ENCODE measurements at places on chromosomes 7 and 10.
A peak's percentile ranks its signal among the peaks of the same experiment; 100 is the strongest.

DNA sequence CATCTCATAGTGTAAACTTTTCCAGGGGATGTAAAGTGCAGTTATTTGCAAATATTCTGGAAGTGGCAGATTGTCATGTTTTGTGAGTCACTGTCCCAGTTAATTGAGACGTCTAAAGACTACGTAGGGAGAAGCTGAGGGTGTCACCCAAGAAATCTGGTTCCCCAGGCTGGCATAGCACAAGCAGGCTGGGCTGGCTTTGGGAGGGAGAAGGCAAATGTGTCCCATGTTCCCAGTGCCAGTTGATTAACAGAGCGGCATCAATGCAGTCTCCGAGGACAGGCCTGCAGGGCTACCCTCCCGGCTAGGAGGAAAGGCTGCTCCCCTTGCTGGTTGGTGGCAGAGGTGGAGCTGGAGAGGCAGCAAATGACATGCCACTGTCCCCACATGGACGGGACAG, 388.3 kb upstream of the MKI67 start:
- DNase-seq, result no peak

DNA sequence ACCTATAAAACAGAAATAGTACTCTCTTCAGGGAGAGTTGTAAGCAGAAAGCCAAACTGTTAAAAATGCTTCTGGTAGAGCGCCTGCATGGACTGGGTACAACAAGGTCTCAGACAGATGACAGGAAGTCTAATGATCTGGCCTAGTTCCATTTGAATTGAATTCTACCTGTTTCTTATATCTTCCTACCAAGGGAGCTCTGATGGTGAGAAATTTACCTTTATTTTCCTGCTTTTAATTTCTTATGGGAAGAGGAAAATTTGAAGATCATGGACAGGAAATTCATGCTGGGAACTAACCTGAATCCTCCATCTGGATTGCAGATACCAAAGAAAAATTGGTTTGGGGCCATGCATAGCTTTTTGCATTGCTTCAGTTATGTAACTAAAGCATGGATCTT, 63.3 kb downstream of the BMPER start:
- no peak for DNase-seq

GRCh38 chr7:5704534-5704922, 76.9 kb downstream of the RNF216 start:
- DNase-seq, result peak; percentile 82

DNA sequence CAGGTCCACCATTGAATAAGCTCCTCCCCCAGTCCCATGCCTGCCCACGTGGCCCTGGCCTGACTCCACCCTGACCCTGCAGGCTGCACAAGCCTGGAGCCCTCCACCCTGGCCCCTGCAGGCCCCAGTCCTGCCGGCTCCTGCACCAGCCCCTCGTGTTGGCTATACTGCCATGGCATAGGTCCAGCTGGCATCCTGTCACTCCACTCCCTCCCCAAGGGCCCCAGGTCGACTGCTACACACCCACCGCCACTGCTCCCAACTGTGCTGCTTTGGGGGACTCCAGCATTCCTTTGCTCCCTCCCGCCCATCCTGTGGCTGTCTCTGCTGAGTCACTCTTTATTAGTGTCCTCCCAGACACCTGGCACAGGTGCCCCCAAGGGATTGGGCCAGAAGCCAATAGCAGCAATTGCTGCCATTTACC, 32.4 kb upstream of the HSPA12A start:
- DNase-seq, result no peak

- DNase-seq, result no peak
Measured at GRCh38 chr7:151289891-151290290, 41.4 kb upstream of the SMARCD3 start.

- no peak for DNase-seq
Measured at GRCh38 chr10:33132626-33133025, 174.6 kb upstream of the ITGB1 start.

GRCh38 chr10:22544325-22545068, 169.9 kb downstream of the PIP4K2A start:
- DNase-seq, result no peak

DNA sequence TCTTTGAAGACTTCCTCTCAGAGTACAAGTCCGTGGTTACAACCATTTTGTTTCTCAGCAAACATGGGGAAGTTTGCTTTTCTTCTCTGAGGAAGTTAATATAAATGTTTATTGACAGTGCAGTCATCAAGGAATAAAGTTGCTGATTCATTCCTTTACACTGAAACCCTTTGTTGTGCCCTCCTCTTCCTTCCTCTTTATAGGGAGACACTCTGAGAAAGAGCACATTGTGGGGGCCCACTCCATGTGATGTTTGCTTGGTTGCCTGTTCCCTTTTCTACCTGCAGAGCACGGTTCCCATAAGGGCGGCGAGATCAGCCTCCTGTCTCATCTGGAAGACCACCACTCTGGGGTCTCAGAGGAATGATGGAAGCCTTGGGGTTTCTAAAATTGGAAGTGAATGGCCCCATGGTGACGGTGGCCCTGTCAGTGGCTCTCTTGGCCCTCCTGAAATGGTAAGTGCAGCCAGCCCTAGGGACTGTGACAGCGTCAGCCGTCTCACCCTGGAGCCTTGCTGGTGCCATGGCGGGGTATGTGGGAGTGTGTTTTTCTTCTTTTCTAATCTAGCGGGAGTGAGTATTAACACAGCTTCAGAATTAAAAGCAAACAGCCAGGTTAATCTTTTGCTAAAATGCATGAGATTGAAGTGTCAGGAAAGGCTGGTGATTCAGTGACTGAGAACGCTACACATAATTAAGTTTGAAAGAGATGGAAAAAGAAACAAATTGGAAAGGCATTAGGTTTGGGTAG, at the start of gene TBXAS1:
Gene TBXAS1 (plus strand): TSS at position 240 of the 750 bp plus-strand sequence. CDS start 127 bp downstream, at position 367.
- no peak for DNase-seq

DNA sequence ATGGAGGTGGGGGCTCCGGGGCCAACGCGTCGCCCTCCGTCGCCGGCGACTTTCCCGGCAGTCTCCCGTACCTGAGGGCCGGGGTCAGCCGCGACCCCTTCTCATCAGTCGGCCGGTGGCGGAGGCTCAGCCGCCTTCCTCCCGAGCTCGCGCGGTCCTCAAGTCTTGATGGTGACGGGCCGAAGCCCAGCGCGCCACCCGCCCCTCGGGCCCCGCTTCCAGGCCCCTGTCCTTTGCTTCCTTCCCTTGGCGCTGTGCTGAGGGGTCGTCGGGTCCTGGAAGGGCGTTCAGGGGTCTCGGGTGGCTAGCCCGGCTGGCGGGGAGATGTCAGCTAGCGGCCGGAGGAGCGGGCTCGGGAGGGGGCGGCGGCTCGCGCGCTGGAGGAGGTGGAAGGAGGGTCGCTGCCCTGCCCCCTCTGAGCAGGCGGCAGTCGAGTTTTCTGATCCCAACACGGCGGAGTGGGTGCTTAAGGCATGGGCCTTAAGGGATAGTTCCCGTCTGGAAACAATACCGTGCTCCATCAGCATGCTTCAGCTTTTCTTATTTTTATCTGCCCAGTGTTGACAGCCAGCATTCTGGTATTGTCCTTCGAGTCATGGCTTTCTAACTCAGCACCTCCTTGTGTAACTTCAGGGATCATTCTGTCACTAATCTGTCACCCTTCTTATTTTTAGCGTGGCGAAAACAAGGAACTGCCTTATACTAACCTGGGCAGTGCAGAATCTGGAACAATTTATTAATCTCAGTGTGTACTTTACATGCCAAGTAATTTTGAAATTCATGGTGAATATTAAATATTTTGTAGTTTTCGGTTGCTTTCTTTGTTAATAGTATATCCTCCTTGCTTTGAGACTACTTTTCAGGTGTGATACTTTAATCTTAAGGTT, 748 bp downstream of the PHTF2 start:
- peak; percentile 34 for DNase-seq

DNA sequence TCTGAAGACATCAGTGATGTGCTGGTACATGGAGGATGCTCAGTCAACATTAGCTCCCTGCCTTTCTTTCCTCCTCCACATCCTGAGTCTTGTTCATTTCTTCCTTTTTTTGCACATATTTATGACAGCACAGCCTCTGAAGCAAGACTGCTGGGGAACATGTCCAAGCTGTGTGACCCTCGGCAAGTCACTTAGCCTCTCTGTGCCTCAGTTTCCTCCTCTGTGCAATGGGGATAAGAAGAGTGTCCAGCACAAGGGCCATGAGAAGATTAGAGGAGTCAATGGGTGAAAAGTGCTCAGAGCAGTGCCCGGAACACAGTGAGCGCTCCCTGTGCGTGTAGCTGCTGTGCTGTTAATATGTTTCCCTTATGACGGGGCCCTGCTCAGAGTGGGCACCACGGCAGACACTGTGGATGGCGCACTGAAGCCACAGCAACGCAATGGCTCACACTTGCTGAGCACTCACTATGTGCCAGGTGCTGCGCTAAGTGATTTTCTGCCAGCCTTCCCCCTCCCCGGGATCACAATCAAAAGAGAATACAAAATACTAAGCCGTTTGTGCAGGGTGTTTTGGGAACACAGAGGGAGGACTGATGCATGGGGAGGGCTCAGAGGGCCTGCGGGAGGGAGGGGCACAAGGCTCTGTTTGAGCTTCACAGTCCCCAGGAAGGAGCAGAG, 28.7 kb downstream of the ZCCHC24 start:
- DNase-seq, result no peak

Data from fibroblast of skin of back (primary cell).